ENCODE measurements at places on chromosomes 5 and 9. TPM values are rescaled to one million over a fixed set of nuclear protein-coding genes. Genes with fewer than 3 reads are reported as not detected.

CAMK2A gene
- not detected for total RNA-seq

NELFB gene
- total RNA-seq: 41.4 TPM

C9orf153 gene
- total RNA-seq: 0.25 TPM

GPX8 gene
- not detected for total RNA-seq

ALDH7A1 gene
- 15.4 TPM for total RNA-seq

INSL6 gene
- total RNA-seq: not detected

CKMT2 gene
- not detected for total RNA-seq

DNA sequence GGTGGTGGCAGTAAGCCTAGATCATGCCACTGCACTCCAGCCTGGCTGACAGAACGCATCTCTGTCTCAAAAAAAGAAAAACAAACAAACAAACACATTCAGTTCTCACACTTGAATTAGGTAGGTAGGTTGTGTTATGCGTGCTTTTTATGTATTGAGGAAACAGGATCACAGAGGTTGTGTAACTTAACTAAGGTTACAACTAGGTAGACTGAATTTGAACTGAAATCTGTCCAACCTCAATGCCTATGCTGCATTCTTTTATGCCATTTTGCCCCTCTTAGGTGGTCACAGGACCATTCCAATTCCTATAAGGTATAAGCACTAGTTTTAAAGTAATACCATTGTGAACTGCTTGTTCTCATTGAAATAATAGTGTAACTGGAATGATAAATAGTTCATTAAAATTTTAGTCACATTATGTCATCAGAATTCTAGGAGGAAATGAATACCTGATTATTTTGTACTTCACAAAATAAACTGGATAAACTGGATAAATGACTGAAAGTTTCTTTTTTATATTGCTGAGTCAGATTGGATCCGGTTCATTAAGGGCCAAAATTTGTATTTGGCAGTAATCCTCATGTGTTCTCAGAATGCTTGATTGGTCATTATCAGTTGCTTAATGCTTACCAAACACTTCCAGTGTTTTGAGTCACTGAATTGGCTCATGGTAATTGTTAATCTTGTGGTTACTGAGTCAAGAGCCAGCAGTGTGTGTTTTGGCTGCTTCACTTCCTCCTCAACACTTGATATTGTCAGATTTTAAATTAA is 7.1 kb downstream of the UBAP1 start:
- H3K36me3 ChIP-seq: peaks cover 11% of the 10 kb centered on the region
- H3K4me1 ChIP-seq: peaks cover 37% of the 10 kb centered on the region
- no peak for DNase-seq
- peak overlapping the region; percentile 19 for H3K27ac ChIP-seq
- H3K4me3 ChIP-seq: no peak overlapping the region

GRCh38 chr9:69961843-69962242 is 81.8 kb upstream of the MAMDC2 start:
- no peak overlapping the region for H3K27ac ChIP-seq
- no peaks in the 10 kb centered on the region for H3K36me3 ChIP-seq
- no peak overlapping the region for H3K4me3 ChIP-seq
- no peak for DNase-seq
- H3K27me3 ChIP-seq: peaks cover 4% of the 10 kb centered on the region

DNA sequence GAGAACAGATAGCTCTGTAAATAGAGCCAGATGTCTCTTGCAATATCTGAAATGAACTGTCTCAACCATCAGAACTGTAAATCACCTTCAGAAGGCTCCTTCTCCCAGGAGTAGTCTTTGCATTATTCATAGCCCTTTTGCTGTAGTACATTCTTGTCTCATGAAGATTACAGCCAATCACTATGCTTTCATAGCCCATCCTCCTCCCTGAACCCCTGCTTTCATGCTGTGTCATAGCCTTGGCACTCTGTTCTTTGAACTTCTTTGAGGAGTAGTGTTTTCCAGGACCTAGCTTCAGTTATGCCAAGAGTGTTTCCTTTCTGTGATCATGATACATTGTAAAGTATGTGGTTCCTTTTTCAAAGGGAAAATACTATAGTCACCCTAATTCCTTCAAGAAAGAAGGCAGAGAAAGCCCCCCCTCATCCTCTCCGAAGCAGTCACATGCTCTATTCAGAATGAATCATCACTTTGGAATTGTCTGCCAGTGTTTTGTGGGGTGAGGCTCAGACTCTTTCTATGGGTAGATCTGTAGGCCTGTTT is 61.1 kb downstream of the GRIA1 start:
- no peak for DNase-seq
- H3K4me3 ChIP-seq: no peak overlapping the region

DNA sequence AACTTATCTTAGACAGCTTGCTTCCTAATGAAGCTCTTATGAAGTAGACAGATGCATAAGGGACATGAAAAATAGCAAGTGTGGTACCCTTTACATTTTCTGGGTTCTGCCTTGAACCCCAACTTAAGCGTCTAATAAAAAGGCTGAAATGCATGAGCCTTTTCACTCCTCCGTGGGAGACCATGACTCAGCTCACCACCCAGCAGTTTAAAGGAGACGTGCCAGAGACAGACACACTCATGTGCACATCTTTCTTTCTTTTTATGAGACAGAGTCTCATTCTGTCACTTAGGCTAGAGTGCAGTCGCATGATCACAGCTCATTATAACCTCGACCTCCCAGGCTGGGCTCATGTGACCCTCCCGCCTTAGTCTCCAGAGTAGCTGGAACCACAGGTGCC is 22.3 kb downstream of the CTXN3 start:
- no peak overlapping the region for H3K4me3 ChIP-seq
- H3K36me3 ChIP-seq: no peaks in the 10 kb centered on the region
- DNase-seq: no peak
- no peak overlapping the region for H3K27ac ChIP-seq

GRCh38 chr5:37921452-37921851 is 81.6 kb upstream of the GDNF start:
- no peaks in the 10 kb centered on the region for H3K36me3 ChIP-seq
- H3K4me3 ChIP-seq: no peak overlapping the region
- no peaks in the 10 kb centered on the region for H3K4me1 ChIP-seq
- H3K27me3 ChIP-seq: peaks cover 17% of the 10 kb centered on the region
- DNase-seq: no peak

- no peak for DNase-seq
- no peak within 1 kb of the TSS for H3K27ac ChIP-seq
- H3K4me1 ChIP-seq: no peaks in the 10 kb centered on the region
Observed at GRCh38 chr5:43412156-43412555, at the start of gene CCL28. TSS of gene CCL28 (minus strand) at chr5:43412391. CDS start at chr5:43412316, 75 bp downstream.

DNA sequence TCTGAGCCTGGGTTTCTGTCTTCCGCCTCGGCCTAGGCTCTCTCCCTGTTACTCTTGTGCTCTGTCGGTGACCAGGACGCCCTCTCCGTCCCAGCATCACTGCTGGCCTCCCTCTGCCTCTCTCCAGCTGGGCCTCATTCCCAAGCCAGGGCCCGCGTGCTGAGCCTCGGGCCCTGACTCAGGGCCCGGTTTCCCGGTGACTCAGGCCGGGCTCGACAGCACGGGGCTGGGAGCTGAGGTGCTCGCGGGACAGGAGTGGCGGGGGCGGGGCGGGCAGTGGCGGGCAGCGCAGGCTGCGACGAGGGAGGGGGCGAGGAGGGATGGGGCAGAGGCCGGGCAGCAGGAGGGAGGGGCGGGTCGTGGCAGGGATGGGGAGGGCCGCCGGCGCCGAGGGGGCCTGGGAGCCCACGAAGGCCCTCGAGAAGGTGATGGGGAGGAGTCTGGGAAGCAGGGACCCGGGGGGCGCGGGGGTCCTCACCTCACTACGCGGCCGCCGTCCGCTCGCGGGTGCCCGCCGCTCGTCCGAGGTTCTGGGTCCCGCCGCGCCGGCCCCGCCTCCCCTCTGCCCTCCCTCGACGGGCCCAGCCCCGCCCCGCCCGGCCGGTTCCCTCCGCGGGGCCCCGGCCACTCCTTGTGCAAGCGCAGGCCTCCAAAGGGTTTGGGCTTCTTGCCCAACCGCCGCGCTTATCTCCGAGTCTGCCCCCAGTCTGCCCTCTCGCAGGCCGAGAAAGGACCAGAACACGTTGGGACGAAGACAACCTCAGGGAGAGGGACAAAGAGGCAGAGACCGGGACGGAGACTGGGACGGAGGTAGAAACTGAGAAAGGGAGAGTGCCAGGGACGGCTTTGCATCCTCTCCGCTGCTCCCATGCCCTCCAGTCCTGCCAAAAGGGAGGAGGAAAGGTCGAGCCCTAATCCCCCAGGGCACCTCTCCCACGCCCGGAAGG is at the start of gene ARAP3:
TSS of gene ARAP3 (minus strand) at position 536 of the 947 bp plus-strand sequence. CDS start 1,744 bp downstream, outside the sequence.
- peak within 1 kb of the TSS; percentile 60 for H3K4me3 ChIP-seq
- H3K36me3 ChIP-seq: no peaks in the 10 kb centered on the region
- peak; percentile 59 for DNase-seq
- peaks cover 3% of the 10 kb centered on the region for H3K27me3 ChIP-seq

GRCh38 chr5:173697931-173698579 is 81.6 kb upstream of the BOD1 start:
- no peaks in the 10 kb centered on the region for H3K27me3 ChIP-seq
- H3K4me1 ChIP-seq: peaks cover 10% of the 10 kb centered on the region
- no peak overlapping the region for H3K27ac ChIP-seq
- no peak for DNase-seq
- no peak overlapping the region for H3K4me3 ChIP-seq

DNA sequence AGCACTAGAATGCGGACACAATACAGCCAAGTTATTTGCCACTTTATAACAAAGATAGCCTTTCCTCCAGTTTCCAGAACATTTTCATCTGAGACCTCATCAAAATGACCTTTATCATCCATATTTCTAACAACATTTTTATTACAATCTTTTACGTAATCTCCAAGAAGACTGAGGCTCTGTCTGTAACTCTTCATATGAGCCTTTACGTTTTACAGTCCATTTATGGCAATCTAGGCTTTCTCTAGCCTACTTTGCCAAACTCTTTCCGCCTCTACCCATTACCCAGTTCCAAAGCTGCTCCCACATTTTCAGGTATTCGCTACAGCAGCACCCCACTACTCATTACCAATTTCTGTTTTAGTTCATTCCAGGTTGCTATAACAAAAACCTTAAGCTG is 8.2 kb upstream of the SEMA5A start:
- H3K36me3 ChIP-seq: no peaks in the 10 kb centered on the region
- H3K27ac ChIP-seq: no peak overlapping the region
- H3K4me1 ChIP-seq: no peaks in the 10 kb centered on the region
- DNase-seq: no peak

All from activated CD4-positive, alpha-beta T cell treated with anti-CD3 and anti-CD28 coated beads for 36 hours (primary cell).